ENCODE measurements at places on chromosomes 1 and 21.

- DNase-seq = no peak
Observed at GRCh38 chr1:88618331-88618730, 65.7 kb upstream of the PKN2 start.

DNA sequence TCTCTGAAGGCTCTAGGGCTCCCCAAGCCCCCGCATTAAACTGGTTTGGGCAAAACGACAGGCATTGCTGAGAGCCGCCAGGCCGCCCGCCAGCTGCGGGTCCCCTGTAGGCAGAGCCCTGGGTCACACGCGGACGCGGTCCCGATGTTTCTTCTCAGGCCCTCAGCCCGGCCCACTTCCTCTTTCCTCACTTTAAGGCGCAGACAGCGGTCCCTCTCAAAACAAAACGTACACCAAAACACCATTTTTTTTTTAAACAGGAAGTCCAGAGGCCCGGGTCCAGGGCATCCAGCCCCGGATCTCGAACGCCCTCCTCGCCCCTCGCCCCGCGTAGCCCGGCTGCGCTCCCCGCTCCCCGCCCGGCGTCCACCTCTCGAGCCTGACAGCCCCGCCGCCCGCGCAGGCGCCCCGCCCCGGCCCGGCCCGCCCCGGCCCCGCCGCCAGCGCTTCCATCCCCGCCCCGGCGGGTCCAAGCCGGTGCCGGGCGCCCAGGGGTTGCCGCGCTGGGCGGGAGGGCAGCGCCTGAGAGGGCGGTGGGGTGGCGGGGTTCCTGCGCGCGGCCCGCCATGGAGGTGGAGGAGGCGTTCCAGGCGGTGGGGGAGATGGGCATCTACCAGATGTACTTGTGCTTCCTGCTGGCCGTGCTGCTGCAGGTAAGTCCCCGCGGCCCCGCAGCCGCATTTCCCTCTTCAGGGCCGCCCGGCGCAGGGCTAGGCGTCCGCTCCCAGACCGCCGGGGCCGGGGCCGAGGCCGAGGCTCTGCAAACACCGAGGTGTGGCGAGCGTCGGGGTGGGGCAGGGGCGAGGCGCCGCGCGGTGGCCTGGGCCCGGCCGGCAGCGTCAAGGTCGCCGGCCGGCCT lies at the start of gene SLC22A15:
Gene SLC22A15, plus strand, starts transcription at position 452 of the 859 bp plus-strand sequence. Its CDS starts 115 bp downstream, at position 567.
- peak; percentile 64 for DNase-seq

- no peak for DNase-seq
Observed at GRCh38 chr1:226967665-226968064, 27.6 kb downstream of the COQ8A start.

- DNase-seq = peak; percentile 65
Observed at GRCh38 chr1:19338323-19338762, 26.2 kb downstream of the SLC66A1 start.

DNA sequence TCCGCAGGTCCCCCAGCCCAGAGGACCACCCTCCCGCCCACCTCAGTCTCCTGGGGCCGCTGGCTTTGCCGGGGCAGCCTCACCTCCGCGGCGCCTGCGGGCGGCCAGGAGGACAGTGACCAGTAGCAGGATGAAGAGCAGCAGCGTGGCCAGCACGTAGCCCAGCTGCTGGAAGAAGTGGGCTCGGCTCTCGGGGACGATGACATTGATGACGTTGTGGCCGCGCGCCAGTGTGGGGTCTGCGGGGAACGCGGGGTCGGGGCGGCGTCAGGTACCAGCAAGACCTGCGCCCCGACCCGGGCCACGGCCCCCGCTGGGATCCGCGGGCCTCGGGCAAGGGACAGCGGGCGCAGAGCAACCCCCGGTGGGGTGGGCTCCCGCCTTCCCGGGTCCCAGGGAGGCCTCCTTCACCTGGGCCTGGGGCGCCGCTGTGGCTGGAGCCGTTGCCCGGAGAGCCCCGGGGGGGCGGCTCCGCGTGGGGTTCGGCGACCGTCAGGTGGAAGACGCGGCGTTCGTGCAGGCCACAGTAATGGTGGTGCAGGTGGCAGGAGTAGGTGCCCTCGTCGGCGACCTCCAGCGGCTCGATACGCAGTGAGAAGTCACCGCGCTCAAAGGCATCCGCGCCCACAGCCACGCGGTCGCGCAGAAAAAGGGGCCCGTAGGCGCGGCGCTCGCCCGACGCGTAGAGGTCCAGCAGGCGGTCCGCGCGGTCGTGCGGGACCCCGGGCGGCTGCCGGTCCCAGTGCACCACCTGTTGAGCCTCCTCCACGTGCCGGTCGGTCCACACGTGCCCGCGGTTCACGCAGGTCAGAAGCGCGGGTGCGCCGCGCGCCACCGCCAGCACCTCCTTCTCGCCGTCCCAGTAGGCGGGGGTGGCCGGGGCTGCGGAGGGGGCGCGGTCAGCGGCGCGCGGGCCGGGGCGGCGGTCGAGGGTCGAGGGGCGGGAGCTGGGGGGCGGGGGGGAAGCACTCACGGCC lies 3.8 kb downstream of the MXRA8 start:
- no peak for DNase-seq

GRCh38 chr21:42543106-42543847 lies 29.6 kb downstream of the SLC37A1 start:
- DNase-seq = no peak

- no peak for DNase-seq
Observed at GRCh38 chr1:27575840-27576331, 28.1 kb downstream of the AHDC1 start.

DNA sequence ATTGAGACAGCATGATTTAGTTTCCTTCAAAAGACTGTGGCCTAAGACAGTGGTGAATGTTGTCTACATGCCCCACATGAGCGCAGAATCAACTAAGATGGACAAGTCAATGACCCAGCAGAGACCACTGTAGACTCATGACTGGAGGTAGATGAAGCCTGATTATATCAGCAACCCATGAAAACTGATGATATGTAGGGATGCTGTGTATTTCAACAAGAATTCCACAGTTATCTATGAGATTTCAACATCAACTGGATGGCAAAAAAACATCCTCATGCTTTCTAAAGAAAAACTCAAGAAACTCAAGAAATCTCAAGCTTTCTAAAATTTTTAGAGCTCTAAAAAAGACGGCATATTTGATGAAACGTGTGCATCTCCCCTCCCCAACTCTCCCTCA lies 413.9 kb upstream of the LYPLAL1 start:
- no peak for DNase-seq

DNA sequence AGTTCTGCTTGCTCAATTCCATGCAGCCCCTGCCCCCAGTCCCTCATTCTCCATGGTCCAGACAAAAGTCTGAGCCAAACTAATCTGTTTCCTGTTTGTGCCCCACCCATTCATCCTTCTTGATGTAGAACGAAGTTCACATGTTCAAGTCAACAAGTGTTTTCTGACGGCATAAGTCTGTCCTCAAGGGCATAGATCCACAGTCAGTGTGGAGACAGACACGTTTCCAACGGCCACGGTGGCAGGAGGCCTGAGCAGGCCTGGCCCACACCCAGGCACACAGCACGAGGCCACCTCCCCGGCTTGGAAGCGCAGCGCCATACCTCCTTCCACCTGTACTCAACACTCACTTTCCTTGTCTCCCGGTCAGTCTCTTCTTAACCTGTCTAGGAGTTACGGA lies 16.1 kb downstream of the ADORA1 start:
- DNase-seq = no peak

GRCh38 chr1:228268881-228269265 lies 61.0 kb downstream of the OBSCN start:
- no peak for DNase-seq

GRCh38 chr1:31099293-31100032 lies 33.9 kb upstream of the PUM1 start:
- no peak for DNase-seq

- no peak for DNase-seq
Observed at GRCh38 chr1:214216021-214216420, 64.9 kb upstream of the SMYD2 start.
